ENCODE measurements at places on chromosomes 1 and 21.

DNA sequence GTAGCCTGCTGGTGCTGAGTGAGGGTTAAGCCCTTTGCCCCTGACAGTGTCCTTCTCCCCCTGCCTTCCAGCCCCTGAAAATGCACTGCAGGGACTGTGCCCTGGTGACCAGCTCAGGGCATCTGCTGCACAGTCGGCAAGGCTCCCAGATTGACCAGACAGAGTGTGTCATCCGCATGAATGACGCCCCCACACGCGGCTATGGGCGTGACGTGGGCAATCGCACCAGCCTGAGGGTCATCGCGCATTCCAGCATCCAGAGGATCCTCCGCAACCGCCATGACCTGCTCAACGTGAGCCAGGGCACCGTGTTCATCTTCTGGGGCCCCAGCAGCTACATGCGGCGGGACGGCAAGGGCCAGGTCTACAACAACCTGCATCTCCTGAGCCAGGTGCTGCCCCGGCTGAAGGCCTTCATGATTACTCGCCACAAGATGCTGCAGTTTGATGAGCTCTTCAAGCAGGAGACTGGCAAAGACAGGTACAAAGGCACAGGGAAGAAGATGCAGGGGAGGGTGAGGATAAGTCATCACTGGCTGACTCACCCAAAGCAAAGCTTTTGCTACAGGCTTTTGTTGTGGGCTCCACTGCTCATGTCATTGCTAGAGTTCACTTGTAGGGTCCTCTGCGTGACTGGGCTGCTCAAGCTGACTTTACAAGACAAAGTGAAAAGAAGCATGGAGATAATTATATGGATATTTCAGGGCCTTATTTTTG lies 174.9 kb downstream of the PIGK start:
- DNase-seq, result no peak

GRCh38 chr21:33027401-33028286 lies 1.9 kb downstream of the OLIG2 start:
- DNase-seq, result no peak

DNA sequence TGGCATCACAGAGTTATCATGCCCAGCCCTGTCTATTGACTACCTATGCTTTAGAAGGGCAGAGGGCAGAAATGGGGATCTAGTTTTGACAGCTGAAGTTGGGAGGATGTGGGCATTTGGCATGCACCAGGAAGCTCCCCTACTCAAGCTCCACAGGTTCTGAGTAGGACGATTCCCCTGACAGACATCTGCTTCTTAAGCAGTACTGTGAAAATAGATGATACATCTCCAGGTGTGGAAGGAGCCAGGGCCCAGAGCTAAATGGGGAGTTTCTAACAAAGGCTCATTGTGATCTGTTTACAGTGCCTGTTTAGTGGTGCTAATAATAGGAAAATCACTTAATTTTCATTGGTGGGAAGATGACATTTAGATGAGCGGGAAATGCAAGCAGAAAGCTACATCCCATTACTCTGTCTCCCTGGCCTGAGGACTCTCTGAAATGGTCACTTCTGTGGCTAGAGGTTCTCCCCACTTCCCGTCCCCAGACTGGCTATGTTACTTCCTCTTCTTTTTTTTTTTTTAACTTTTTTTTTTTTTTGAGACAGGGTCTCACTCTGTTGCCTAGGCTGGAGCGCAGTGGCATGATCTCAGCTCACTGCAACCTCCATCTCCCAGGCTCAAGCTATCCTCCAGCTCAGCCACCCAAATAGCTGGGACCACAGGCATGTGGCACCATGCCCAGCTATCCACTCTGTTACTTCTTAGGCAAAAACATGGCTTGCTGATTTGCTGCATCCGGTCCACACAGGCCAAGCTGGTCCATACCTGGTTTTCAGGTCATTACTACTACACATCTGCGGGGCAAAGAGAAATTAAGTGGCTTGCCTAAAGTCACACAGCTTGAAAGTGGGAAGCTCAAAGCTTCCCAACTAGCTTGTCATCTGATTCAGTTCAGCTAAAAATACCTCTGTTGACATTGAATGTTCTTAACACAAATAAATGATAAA lies 23.2 kb upstream of the CNIH3 start:
- no peak for DNase-seq

GRCh38 chr1:157966031-157966537 lies 27.4 kb upstream of the KIRREL1 start:
- no peak for DNase-seq

- DNase-seq, result no peak
Measured at GRCh38 chr1:70627910-70628309, 216.8 kb downstream of the CTH start.

Data from activated naive CD4-positive, alpha-beta T cell (primary cell).